K562 (cell line): ENCODE measurements at places on chromosomes 4 and X. TPM values are rescaled to one million over a fixed set of nuclear protein-coding genes. Genes with fewer than 3 reads are reported as not detected.

GPRASP1 gene
- total RNA-seq = 0.29 and 0.38 TPM in 2 replicates

RHOXF2B gene
- total RNA-seq = 1.9 and 4.7 TPM in 2 replicates

GRCh38 chr4:112329672-112330375 is 32.7 kb downstream of the ALPK1 start:
- H3K27me3 ChIP-seq = no peaks in the 10 kb centered on the region
- H3K36me3 ChIP-seq = no peaks in the 10 kb centered on the region
- H3K4me3 ChIP-seq = no peak overlapping the region
- DNase-seq = no peak
- no peaks in the 10 kb centered on the region for H3K4me1 ChIP-seq

DNA sequence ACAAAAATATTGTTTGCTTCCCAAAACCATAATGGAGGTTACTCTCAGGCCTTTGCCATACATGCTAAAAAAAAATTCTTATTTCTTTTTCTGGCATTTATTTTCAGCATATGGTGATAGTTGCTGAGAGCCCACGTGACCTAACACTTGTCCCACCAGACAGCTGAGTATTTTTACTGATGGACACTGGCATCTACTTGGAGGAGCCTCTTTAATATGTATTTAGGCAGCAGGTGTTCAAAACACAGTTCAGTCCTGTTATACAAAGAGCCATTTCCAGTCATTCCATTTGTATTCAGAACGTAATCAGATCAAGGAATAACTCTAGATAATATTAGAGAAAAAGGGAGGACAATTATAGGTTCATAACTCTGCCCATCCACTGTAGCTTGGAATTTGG is 95.5 kb downstream of the CXCL13 start:
- DNase-seq = no peak
- no peak overlapping the region for H3K27ac ChIP-seq
- no peaks in the 10 kb centered on the region; the same call in 2 of the 3 replicates for H3K27me3 ChIP-seq
- H3K4me1 ChIP-seq = no peaks in the 10 kb centered on the region
- no peaks in the 10 kb centered on the region; the same call in 2 of the 3 replicates for H3K36me3 ChIP-seq

- DNase-seq = peak; percentile 57
- H3K36me3 ChIP-seq = no peaks in the 10 kb centered on the region
- peaks cover 25% of the 10 kb centered on the region for H3K4me1 ChIP-seq
- H3K4me3 ChIP-seq = no peak overlapping the region
Observed at GRCh38 chr4:73729534-73730165, 10.7 kb upstream of the CXCL8 start.

DNA sequence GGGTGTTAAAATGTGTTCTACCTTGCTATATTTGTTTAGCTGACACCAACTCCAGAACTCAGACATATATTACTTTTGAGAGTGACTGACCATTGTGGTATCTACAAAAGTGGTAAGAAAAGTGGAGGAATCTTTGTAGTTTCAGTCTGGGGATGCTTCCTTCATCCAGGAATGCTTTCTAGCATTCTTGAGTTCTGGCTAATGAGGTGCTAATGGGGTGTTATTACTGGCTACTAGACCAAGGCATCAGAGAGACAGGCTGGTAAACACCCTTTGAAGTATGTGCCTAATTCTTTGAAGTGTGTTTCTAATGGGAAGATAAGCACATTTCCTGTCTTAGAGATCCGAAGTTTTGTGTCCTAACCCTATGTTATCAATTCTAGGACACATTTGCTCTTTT is 310.4 kb downstream of the SPRY1 start:
- no peak for DNase-seq
- H3K27me3 ChIP-seq = no peaks in the 10 kb centered on the region
- no peaks in the 10 kb centered on the region for H3K36me3 ChIP-seq
- H3K4me1 ChIP-seq = no peaks in the 10 kb centered on the region
- H3K27ac ChIP-seq = no peak overlapping the region
- no peak overlapping the region for H3K4me3 ChIP-seq

DNA sequence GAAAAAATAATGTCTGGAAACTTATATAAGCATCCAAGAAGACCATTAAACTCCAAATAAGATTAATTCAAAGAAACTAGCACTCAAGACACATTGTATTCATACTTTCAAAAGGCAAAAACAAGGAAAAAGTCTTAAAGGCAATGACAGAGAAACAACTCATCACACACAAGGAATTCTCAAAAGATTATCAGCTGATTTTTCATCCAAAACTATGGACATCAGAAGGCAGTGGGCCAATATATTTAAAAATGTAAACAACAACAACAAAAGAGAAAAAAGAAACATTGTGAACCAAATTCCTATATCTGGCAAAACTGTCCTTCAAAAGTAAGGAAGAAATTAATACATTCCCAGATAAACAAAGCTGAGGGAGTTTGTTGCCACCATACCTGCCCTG is 711.4 kb upstream of the GALNTL6 start:
- no peaks in the 10 kb centered on the region for H3K27me3 ChIP-seq
- no peak overlapping the region for H3K27ac ChIP-seq
- H3K4me3 ChIP-seq = no peak overlapping the region

DNA sequence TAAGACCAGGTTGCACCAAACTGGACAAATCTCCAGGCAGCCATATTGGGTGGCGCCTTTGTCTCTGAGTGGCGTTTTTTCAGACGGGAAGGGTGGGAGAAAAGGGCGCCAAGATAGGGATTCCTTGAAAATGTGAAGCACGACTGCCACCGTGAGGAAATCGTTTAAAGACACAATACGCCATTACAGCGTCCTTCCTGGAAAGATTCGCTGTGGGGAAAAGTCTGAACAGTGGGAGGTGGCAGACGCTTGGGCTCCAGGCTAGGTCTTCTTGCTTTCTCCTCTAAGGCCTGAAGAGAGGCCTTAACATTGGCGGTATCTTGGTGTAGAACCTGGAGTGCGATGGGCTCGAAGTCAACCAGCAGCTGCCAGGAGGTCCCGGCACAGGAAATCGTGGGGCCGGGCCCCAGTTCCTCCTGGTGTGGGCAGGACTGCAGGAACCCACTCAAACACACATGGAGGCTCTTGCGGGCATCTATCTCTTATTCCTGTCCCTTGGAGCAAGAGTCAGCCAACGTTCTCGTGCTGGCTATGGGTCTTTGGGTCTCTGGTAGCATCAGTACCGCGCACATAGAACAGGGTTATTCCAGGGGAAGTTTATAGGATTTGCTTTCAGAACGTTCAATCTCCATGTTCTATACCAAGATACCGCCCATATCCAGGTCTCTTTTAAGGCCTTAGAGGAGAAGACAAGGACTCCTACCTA is 208.8 kb downstream of the OR13H1 start:
- no peak overlapping the region for H3K27ac ChIP-seq
- peaks cover 55% of the 10 kb centered on the region; the same call in 2 of the 3 replicates for H3K36me3 ChIP-seq
- DNase-seq = no peak
- no peaks in the 10 kb centered on the region for H3K4me1 ChIP-seq
- no peaks in the 10 kb centered on the region for H3K27me3 ChIP-seq

DNA sequence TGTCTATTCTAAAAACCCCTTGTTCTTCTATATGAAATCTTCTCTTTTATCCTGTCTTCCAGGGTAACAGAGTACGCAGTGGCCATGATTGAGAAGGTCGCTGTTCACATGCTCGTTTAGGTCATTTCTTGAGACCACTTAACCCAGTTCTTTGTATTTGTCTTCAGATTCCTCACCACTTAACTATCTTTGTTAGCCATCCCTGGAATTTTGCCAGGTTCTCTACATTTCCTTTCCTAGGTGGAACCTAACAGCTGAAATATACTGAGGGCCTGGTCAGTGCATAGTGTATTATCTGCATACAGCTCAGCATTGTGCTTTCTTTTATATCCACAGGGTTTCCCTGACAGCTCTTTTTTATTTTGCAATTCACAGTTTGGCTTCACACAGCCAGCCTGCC is 148.9 kb upstream of the GALNT7 start:
- no peaks in the 10 kb centered on the region for H3K27me3 ChIP-seq
- H3K27ac ChIP-seq = no peak overlapping the region
- H3K4me1 ChIP-seq = no peaks in the 10 kb centered on the region
- no peak for DNase-seq
- H3K36me3 ChIP-seq = no peaks in the 10 kb centered on the region
- H3K4me3 ChIP-seq = no peak overlapping the region

DNA sequence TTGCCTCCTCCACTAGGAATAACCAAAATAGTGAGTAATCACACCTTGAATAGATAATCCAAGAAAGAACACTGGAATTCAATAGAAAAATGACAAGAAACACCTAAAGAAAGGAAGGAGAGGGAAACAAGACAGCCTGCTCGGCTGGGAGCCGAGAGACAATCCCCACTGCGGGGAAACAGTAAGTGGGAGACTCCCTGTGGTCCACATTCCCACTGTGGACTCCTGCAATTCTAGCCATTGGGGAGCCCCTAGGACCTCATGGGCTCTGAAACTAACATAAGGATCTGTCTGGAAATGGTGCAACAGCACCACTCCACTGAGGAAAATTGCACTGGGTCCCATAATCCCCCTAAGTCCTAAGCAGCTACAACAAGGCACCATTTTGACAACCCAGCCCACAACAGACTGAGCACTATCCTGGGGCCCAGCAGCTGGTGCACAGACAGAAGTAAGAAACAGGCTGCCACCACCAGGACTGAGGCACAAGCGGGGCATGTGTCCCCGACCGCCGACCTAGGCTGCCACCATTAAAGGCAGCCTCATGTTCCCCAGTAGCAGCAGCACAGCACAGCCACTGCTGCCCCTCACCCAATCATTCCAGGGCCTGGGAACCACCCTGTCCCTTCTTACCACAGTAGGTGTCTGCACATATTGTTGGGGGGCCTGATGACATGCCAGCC is 14.2 kb downstream of the LRBA start:
- peaks cover 7% of the 10 kb centered on the region; the same call in 1 of the 3 replicates for H3K36me3 ChIP-seq
- no peaks in the 10 kb centered on the region for H3K27me3 ChIP-seq
- H3K4me1 ChIP-seq = peaks cover 6% of the 10 kb centered on the region; the same call in 2 of the 3 replicates
- no peak for DNase-seq
- H3K4me3 ChIP-seq = no peak overlapping the region

- H3K4me3 ChIP-seq = no peak overlapping the region
- H3K27me3 ChIP-seq = no peaks in the 10 kb centered on the region
- H3K27ac ChIP-seq = no peak overlapping the region
- peaks cover 76% of the 10 kb centered on the region for H3K36me3 ChIP-seq
Observed at GRCh38 chr4:51885363-51885762, 42.4 kb downstream of the DCUN1D4 start.

- H3K4me3 ChIP-seq = no peak overlapping the region
- H3K27me3 ChIP-seq = no peaks in the 10 kb centered on the region
- H3K4me1 ChIP-seq = no peaks in the 10 kb centered on the region
- H3K27ac ChIP-seq = no peak overlapping the region
- DNase-seq = no peak
Observed at GRCh38 chr4:183272384-183272783, 47.7 kb downstream of the CLDN22 start.

GRCh38 chr4:151961456-151961855 is 200.6 kb upstream of the GATB start:
- no peak overlapping the region for H3K4me3 ChIP-seq
- no peak overlapping the region for H3K27ac ChIP-seq
- H3K27me3 ChIP-seq = 0 out of 2 replicates have a peak, but pooled peaks cover 4% of the 10 kb centered on the region
- no peak for DNase-seq

GRCh38 chr4:27326991-27327390 is 466.4 kb downstream of the STIM2 start:
- no peak overlapping the region for H3K4me3 ChIP-seq
- H3K27me3 ChIP-seq = no peaks in the 10 kb centered on the region
- no peaks in the 10 kb centered on the region for H3K36me3 ChIP-seq
